SK-MEL-5 (cell line): ENCODE measurements at places on chromosomes 12 and 14. TPM values are rescaled to one million over a fixed set of nuclear protein-coding genes. Genes with fewer than 3 reads are reported as not detected.
A peak's percentile ranks its signal among the peaks of the same experiment; 100 is the strongest.

NGB gene
- total RNA-seq = not detected in 2 replicates

DNA sequence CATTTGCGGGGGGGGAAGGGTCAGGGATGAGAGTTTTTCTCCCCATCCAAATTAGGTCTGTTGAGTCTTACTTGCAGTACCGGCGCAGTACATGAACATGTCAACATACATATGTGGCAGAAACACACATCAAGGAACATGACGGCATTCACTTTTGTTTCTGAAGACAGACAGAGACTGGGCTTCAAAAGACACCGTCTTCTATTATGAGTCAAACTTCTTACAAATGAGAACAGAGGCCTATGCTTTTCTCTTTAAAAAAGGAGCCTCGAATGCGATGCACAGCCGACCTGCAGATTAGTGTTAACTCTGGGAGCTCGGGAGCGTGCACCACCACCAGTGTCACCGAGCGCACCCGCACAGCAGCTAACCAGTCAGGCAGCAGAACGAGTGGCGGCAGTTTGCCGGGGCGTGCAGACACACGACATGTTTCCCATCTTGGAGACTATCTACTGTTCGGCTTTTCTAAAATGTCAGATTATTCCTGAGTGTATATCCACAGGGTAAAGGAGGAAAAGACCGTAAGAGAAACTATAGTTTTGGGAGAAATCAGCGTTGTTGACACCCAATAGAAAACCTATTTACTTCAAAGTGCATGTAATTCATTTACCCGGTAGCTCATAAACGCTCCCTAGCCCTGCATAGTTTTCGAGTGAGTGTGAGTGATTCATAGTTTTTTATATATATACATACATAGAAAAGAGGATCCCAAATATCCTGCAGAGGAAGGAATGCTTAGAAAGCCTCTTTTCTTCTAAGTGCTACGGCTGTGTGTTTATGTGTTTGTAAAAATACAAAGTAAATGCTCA is 33.0 kb downstream of the UBR7 start:
- DNase-seq = no peak

- DNase-seq = no peak
Measured at GRCh38 chr14:31560759-31561154, 447 bp upstream of the NUBPL start.

- DNase-seq = peak; percentile 79
Measured at GRCh38 chr12:131242741-131243496, 289.2 kb downstream of the ADGRD1 start.

DNA sequence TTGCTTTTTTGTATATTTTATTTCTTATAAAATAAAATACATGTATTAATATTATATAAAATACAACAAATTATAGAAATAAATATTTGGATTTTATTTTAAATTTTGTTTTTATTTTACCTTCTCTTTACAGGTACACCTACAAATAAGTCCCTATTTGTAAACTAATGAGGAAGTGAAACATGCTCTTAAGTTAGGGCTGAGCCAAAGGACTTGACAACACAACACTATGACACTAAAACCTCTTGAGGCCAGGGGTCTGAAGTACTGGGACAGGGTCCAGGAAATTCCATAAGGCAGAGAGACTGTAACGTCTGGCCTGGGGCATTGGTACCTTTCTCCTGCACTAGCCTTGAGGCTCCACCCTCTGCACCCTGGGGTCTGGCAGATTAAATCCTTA is 293.2 kb downstream of the FOXN3 start:
- no peak for DNase-seq

DNA sequence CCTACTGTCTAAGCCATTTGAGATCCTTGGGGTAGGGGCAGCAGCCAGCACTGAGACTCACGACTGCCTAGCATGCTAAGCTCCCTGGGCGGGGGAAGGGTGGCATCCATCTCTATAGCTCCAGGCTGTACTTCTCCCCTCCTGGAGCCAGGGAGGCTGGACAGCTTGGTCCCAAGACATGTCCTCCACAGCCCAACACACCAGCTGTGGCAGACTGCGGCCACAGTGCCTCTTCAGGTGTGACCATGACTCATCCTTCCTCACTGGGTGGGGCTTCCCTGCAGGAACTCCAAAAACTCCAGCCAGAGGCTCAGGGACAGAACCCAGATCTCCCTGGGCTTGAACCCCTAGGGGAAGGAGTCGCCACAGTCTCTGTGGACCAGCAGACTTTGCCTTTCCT is 193.9 kb downstream of the GPHN start:
- DNase-seq = no peak
